ENCODE measurements at places on chromosomes 6 and 20.

DNA sequence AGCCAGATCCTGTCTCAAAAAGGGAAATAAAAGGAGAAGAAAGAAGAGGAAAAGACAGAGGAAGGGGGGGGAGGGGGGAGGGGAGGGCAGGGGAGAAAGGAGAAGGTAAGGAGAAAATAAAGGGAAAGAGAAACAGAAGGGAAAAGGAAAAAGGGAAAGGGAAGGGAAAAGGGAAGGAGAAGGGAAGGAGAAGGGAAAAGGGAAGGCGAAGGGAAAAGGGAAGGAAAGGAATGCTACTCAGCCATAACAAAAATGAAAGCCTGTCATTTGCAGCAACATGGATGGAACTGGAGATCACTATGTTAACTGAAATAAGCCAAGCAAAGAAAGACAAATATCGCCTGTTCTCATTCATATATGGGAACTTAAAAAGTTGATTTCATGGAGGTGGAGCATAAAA lies 22.3 kb downstream of the RBM24 start:
- DNase-seq, result no peak

GRCh38 chr6:143224516-143224915 lies 163.8 kb downstream of the AIG1 start:
- no peak for DNase-seq

- no peak for DNase-seq
Measured at GRCh38 chr6:121652223-121652622, 216.8 kb downstream of the GJA1 start.

GRCh38 chr6:35024551-35025054 lies 116.5 kb downstream of the TCP11 start:
- no peak for DNase-seq

- no peak for DNase-seq
Measured at GRCh38 chr20:44447827-44448419, 27.8 kb upstream of the TTPAL start.

- no peak for DNase-seq
Measured at GRCh38 chr6:69584536-69584912, 212.3 kb downstream of the LMBRD1 start.

GRCh38 chr20:50794846-50795634 lies at the start of gene BCAS4:
BCAS4 (plus strand) TSS chr20:50795061; CDS start chr20:50795084, 23 bp downstream.
- DNase-seq, result peak; percentile 88

GRCh38 chr6:15887491-15888461 lies 224.9 kb upstream of the DTNBP1 start:
- DNase-seq, result no peak

- no peak for DNase-seq
Measured at GRCh38 chr6:126175251-126175650, 164.7 kb upstream of the CENPW start.

DNA sequence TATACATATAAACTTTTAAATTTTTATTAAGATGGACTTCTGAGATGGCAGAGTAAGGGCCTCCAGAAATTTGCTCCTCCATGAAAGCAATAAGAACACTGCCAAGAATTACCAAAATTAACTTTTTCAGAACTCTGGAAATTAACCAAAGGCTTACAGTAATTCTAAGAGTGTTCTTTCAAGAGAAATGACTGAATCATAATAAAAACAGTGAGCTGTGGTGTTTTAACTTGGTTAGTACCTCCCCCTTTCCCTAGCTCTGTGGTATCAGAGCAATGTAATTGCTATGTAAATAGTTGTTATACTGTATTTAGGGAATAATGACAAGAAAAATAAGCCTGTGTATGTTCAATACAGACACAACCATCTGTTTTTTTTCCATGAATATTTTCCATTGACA lies 19.0 kb downstream of the HECA start:
- DNase-seq, result no peak

- DNase-seq, result no peak
Measured at GRCh38 chr6:137866200-137866913, 702 bp upstream of the TNFAIP3 start.

- no peak for DNase-seq
Measured at GRCh38 chr6:125310994-125311649, 9.4 kb upstream of the HDDC2 start.

GRCh38 chr6:91782802-91783201 lies 1195.9 kb upstream of the MAP3K7 start:
- DNase-seq, result no peak

- no peak for DNase-seq
Measured at GRCh38 chr6:125985522-125985921, 818 bp upstream of the TRMT11 start.

- no peak for DNase-seq
Measured at GRCh38 chr20:9510911-9511310, 3.5 kb upstream of the LAMP5 start.

DNA sequence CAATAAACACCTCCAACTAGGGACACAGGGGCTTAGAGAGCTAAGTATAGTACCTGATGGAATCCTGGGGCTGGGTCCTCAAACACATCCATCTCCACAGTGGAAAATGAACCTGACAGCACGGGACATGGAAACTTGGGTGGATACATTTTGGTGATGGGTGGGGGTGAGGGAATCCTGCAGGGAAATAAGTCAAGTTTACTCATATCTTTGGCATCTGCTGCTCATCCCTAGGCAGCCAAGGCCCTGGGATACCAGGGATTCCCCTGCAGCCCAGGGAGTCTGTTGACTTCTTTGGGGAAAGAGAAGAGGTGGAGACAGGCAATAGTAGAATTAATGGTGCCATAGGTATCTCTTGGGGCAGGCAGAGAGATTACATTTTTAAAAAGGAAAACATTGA lies 6.6 kb downstream of the APOBEC2 start:
- no peak for DNase-seq

DNA sequence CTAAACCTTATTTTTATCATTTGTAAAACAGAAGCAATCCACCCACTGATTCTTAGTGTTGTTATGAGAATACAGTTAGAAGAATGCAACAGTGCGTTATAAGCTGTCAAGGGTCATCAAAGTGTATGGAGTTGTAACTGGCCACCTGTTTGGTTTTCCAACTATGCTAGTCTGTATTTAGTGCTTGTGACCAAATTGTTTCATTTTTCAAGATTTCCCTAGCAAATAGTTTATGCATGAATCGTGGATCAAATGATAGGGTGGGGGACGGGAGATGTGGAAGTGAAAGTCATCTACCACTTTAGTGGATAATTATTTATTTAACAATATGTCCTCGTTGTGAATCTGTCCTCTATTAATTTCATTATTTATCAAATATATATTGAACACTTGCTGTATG lies 175.4 kb upstream of the HDDC2 start:
- DNase-seq, result no peak

GRCh38 chr6:39521958-39522357 lies 199.5 kb upstream of the KCNK16 start:
- no peak for DNase-seq

DNA sequence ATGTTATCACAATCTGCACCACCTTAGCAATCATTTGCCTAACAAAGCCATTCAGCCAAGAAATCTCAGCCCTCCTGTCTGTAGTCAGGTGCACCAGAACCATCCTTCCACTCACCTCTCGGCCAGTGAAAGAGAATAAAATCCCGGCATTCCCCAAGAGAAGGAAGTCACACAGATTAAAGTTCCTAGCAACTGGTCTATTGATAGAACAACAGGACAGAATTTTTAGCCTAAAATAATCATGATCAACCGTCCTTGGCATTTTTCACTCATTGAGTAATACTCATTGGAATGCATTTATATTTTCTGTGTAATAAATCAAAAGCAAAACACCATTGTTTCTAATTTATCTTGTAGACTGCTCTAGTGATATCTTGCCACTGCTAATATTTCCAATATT lies 85.7 kb upstream of the CDH4 start:
- DNase-seq, result no peak

DNA sequence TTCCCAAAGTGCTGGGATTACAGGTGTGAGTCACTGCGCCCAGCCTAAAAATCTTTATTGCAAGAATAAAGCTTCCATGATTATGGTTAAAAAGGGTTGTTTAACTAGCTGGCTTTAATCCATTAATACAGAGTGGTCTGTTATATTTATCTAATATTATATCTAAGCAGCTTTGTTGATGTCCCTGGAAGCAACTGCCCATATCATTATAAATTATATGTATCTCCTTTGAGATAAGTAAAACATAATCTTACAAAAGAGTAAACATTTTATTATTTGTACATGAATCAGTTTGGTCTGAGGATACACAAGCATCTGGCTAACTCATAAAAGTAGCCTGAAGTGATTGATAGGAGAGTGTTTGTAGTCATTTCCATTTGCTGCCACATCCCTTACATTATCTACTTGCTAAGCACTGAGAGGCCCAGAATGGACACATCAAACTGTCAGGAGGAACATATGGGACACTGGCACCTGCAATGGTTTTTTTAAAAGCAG lies 46.9 kb downstream of the TRAF3IP2 start:
- no peak for DNase-seq

GRCh38 chr6:26571592-26572296 lies 25.0 kb upstream of the ABT1 start:
- peak; percentile 43 for DNase-seq

DNA sequence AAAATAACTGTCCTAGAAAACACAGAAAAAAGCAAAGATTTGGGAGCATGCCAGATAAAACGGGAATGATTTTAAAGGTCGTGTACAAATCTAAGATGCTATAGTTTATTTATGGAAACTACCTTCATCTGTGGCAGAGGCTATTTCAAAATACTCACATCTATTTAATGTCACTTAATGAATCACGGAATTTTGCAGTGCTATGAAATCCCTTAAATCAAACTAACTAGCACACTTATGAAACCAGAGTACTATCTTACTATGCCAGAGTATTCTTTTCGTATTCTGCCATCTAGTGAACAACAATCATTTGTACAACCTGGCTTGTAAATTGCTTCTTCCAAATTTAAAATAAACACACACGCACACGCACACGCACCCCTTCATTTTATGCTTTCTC lies 77.9 kb upstream of the BMP5 start:
- no peak for DNase-seq

- no peak for DNase-seq
Measured at GRCh38 chr6:124956018-124956417, 6.2 kb upstream of the RNF217 start.

DNA sequence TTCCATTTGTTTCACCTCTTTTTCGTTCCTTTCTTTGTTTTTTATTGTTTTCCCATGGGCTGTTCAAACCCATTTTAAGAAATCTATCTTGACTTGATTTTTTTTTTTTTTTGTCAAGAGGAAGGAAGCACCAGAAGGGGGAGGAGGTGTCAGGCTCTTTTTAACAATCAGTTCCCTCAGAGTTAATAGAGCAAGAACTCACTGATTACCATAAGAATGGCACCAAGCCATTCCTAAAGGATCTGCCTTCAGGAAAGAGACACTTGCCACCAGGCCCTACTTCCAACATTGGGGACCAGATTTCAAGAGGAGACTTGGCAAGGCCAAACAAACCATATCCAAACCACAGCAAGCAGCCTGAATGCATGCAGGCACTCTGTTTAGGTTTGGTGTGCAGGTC lies 168.0 kb downstream of the OTOR start:
- no peak for DNase-seq

GRCh38 chr6:13807696-13808095 lies 6.7 kb downstream of the MCUR1 start:
- DNase-seq, result no peak

GRCh38 chr6:7542065-7542873 lies 798 bp downstream of the DSP start:
- no peak for DNase-seq

DNA sequence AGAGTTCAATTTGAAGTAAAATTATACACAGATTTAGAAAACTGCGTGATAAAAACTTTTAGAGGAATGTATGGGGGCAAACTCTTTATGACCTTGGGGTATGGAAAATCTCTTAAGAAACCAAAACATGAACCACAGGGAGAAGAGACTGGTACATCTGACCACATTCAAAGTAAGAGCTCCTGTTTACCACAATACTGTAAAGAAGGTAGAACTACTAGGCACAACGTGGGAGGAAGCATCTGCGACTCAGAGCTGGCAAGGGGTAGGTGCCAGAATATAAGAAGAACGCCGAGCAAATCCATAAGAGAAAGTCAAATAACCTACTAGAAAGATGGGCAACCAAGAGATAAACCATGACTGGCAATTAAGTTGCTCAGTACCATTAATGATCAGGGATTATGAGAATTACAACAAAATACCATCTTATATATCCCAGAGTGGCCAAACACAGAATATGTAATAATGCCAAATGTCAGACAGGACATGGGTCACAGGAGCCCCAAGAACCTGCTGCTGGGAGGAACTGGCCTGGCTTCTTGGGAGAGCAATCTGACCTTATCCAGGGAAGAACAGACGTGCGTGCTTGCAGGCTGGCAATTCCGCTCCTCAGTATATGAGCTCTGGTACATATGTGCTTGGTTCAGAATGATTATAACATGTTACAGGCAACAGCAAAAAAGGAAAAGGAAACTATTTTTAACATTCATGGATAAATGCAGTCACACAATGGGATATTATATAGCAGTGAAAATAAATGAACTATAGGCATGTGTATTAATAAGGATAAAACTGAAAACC lies 50.2 kb downstream of the INSM1 start:
- no peak for DNase-seq

DNA sequence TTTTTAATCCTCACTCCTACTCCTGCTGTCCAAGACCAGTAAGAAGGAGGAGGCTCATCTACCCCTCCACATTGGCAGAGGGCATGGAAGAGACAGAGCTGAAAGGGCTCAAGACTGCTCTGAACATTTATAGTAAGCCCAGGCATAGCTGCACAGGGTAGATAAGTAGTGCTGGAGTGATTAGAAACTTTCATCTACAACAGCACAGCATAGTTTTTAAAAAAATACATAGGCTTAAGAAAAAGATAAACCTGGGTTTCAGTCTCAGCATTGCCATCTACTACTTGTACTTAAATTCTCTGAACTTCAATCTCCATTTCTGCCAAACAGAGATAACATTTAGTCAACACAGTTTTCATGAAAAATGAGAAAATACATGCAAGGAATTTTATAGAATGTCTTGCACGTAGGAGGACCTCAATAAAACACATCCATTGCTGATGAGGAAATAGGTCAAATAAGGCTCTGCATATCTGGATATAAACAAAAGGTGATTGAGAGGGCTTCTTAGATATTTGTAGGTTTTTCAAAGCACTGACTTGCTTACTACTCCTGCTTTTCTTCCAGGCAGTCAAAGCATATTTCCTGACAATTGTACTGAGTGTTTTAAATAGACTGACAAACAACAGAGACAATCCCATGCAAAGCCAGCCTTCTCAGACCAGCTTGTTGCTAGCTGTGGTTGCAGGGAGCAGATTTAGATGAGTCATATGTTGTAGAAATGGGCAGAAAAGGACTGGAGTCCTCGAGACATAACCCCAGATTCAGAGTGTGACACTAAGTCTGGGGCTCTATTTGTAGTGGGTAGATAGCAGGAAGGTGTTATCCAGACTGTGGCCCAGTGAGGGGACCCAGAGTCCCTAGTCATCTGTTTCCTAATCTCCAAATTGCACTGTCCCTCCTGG lies 107.4 kb upstream of the TAB2 start:
- peak; percentile 19 for DNase-seq

- DNase-seq, result no peak
Measured at GRCh38 chr6:64930681-64931080, 776.3 kb downstream of the EYS start.

- DNase-seq, result no peak
Measured at GRCh38 chr6:166703149-166703710, 76.2 kb upstream of the RPS6KA2 start.

GRCh38 chr20:62596486-62596885 lies 45.8 kb upstream of the SLCO4A1 start:
- DNase-seq, result no peak
